ENCODE measurements at places on chromosomes 16 and 17. TPM values are rescaled to one million over a fixed set of nuclear protein-coding genes. Genes with fewer than 3 reads are reported as not detected.

DNA sequence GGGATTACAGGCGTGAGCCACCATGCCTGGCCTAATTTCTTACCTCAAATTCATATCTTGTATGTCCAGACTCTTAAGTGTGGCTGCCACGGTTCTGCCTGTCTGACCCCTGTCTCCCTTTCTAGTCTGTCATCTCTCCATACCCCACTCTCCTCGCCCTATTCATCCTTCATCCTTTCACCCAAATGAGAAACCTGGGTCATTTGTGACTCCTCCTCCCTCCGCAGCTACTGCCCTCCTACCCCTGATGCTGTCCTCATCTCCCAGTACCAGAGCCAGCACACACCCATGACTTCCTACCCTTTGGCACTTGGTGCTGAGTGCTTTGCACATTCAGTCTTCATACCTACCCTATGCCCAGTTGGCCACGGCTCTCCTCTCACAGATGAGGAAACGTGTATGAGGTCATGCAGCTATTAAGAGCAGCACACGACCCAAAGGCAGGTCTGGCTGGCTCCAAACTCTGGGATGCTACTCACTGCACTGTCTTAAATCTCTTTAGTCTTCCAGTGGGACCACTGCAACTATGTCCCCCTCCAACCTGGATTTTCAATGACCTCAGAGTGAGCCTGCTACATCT lies 1.6 kb downstream of the SPATA32 start:
- no peak for DNase-seq

GRCh38 chr16:85541619-85541979 lies 71.5 kb upstream of the GSE1 start:
- DNase-seq = no peak

- DNase-seq = peak; percentile 96
Observed at GRCh38 chr16:90077240-90077756, at the start of gene PRDM7. TSS of gene PRDM7 (minus strand) at chr16:90077331. CDS start at chr16:90075910, 1,421 bp downstream.

DNA sequence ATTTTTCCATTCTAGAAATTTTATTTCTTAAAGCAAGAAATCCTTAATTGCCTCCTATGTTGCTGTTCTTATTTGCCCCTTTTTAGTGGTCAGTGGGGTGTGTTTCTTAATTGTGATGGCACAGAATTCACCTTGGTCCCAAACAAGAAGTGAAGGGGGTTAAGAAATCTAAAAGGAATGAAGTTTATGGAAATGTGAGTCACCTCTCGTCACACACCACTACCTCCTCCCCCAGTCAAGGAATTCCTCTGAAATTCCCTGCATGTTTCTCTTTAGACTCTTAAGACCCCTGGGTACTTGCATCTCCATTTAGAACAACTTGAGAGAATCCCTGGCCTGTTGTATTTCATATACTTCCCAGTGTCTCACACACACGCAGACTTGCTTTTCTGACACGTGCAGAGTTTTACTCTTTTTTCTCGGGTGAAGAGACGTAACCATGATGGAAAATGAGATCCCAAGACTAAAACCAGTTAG lies 247.4 kb downstream of the PRKCA start:
- DNase-seq = no peak

- DNase-seq = no peak
Observed at GRCh38 chr16:56457927-56458470, 6.6 kb downstream of the OGFOD1 start.

- DNase-seq = peak; percentile 85
Observed at GRCh38 chr16:23948949-23949411, 113.2 kb downstream of the PRKCB start.

DNA sequence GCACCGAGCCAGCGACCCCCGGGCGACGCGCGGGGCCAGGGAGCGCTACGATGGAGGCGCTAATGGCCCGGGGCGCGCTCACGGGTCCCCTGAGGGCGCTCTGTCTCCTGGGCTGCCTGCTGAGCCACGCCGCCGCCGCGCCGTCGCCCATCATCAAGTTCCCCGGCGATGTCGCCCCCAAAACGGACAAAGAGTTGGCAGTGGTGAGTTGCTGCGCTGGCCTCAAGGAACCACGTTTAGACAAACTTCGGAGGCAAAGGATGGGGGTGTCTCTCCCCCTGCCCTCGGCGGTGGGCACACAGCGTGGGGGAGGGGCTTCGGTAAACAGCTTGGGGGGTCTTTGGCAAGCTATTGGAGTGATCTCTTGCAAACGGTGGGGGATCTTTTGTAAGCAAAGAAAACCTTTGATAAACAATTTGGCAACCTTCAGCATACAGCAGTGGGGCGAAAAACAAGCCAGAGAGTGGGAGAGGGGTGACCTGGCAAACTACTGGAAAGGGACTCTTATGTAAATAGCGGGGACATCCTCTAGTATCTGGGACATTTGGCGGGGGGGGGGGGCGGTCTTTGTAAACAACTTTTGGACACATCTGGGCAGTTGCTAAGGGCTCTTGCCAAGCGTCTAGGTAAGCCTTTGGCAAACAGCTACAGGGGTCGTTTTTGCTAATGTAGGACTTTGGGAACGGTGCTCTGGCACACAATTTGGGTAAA lies 587 bp downstream of the MMP2 start:
- DNase-seq = no peak

GRCh38 chr16:67967958-67968399 lies 458 bp downstream of the SLC12A4 start:
- no peak for DNase-seq

- DNase-seq = peak; percentile 63
Observed at GRCh38 chr17:63911657-63912100, 621 bp upstream of the CSHL1 start.

- DNase-seq = no peak
Observed at GRCh38 chr16:3573146-3573815, 3.9 kb downstream of the NLRC3 start.

GRCh38 chr16:10606607-10607006 lies 26.2 kb upstream of the EMP2 start:
- DNase-seq = no peak

- no peak for DNase-seq
Observed at GRCh38 chr16:74500907-74501306, 79.6 kb upstream of the CLEC18B start.

DNA sequence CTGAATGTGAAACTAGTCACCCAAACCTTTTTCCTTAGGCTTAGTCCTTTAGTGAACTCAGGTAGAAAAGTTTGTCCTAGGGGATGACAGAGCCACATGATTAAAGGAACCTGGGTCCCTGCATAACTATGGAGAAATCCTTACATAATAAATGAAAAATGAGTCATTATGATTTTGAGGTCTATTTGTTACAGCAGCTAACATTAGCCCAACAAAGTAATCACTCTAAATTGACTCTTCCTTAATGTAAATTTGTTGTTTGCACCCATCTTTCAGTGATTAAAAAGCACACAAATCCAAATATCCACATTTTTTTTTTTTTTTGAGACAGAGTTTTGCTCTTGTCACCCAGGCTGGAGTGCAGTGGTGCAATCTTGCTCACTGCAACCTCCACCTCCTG lies 32.0 kb downstream of the OGFOD1 start:
- DNase-seq = no peak

The KRT40 gene
- not detected for total RNA-seq

The MMP15 gene
- total RNA-seq = 1.8 TPM

The KRTAP2-1 gene
- total RNA-seq = not detected

The G6PC1 gene
- total RNA-seq = not detected

The TBC1D26 gene
- total RNA-seq = 0.49 TPM

The TANGO6 gene
- total RNA-seq = 35.5 TPM

The CMTM2 gene
- 0.79 TPM for total RNA-seq

The HCRT gene
- total RNA-seq = not detected

The PPM1E gene
- not detected for total RNA-seq

Measured in CD4-positive, alpha-beta memory T cell (primary cell).